ENCODE measurements at places on chromosomes 2 and 18.

GRCh38 chr18:36265015-36265414 lies 32.5 kb upstream of the FHOD3 start:
- peak overlapping the region; percentile 49 for H3K27ac ChIP-seq
- H3K27me3 ChIP-seq: no peaks in the 10 kb centered on the region

GRCh38 chr2:238053191-238053776 lies 7.5 kb upstream of the SCLY start:
- H3K4me1 ChIP-seq: no peaks in the 10 kb centered on the region
- peaks cover 14% of the 10 kb centered on the region for H3K27me3 ChIP-seq
- H3K27ac ChIP-seq: no peak overlapping the region
- no peaks in the 10 kb centered on the region for H3K36me3 ChIP-seq

DNA sequence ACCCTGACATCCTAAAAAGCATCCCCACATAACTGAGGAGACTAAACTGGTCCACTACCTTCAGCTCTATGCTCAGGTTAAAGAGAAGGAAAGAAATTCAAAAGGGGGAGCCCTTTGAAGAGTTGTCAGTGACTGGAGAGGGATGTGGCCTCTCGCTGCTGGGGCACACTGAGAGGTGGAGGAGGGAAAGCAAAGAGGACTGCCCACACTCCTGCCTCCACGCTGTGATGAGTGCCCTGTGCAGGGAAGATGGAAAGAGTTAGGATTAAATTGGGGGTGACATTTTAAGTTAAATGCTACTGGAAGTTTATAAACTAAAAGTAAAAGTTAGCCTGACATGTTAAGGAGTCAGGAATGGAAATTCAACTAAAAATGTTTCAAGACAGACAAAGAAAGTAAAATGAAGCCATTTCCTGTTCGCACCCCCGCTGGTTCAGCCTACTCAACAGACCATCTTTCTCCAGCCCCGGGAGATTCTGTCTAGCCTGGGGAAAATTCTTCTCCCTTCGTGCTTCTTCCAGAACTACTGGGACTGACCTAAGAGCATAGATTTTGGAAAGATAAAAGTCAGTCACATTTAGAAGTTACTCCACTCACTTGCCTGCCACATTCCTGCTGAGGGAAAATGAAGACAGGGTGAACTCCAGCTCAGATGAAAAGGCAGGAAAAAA lies 17.8 kb upstream of the INO80C start:
- H3K4me1 ChIP-seq: peaks cover 32% of the 10 kb centered on the region
- H3K27me3 ChIP-seq: no peaks in the 10 kb centered on the region
- DNase-seq: no peak

GRCh38 chr18:985212-985661 lies 80.6 kb downstream of the ADCYAP1 start:
- H3K27ac ChIP-seq: no peak overlapping the region
- H3K4me1 ChIP-seq: no peaks in the 10 kb centered on the region
- DNase-seq: no peak

GRCh38 chr2:46650556-46651001 lies 171.2 kb downstream of the TMEM247 start:
- no peak overlapping the region for H3K27ac ChIP-seq
- H3K36me3 ChIP-seq: no peaks in the 10 kb centered on the region
- H3K4me3 ChIP-seq: no peak overlapping the region
- H3K27me3 ChIP-seq: no peaks in the 10 kb centered on the region

- peaks cover 27% of the 10 kb centered on the region for H3K27me3 ChIP-seq
- H3K27ac ChIP-seq: no peak overlapping the region
- no peaks in the 10 kb centered on the region for H3K4me1 ChIP-seq
- peaks cover 3% of the 10 kb centered on the region for H3K36me3 ChIP-seq
- no peak overlapping the region for H3K4me3 ChIP-seq
- no peak for DNase-seq
These were observed 23.7 kb upstream of the MYO5B start for GRCh38 chr18:50218432-50219197.

GRCh38 chr2:110114831-110115255 lies 779 bp downstream of the MALL start:
- H3K36me3 ChIP-seq: peaks cover 3% of the 10 kb centered on the region
- peaks cover 13% of the 10 kb centered on the region for H3K4me1 ChIP-seq
- no peak overlapping the region for H3K27ac ChIP-seq
- DNase-seq: no peak
- peaks cover 93% of the 10 kb centered on the region for H3K27me3 ChIP-seq
- peak overlapping the region; percentile 55 for H3K4me3 ChIP-seq

GRCh38 chr2:190996338-190996946 lies 17.5 kb downstream of the STAT1 start:
- H3K4me1 ChIP-seq: no peaks in the 10 kb centered on the region
- no peak for DNase-seq
- no peaks in the 10 kb centered on the region for H3K27me3 ChIP-seq
- no peak overlapping the region for H3K27ac ChIP-seq
- H3K36me3 ChIP-seq: peaks cover 77% of the 10 kb centered on the region

GRCh38 chr2:99442837-99443236 lies 47.0 kb downstream of the REV1 start:
- H3K27ac ChIP-seq: no peak overlapping the region
- H3K27me3 ChIP-seq: no peaks in the 10 kb centered on the region
- H3K36me3 ChIP-seq: peaks cover 15% of the 10 kb centered on the region
- H3K4me3 ChIP-seq: no peak overlapping the region

DNA sequence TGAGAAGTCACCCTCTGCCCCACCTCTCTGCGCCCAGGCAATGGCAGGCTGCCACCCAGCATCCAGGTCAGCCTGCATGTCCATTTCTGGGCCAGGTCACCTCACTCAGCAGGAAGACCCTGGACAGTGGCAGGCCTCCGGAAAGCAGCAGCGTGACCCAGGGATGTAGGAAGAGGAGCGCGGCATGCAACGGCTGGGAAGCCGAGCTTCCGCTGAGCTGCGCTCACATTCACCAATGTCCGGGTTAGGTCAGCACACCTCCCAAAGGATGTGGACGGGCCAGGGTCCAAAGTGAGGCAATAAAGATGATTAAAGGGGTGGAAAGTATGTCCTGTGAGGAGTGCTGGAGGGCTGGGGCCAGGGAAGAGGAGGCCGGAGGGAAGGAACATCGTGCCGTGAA lies 174.5 kb downstream of the CTIF start:
- H3K27me3 ChIP-seq: peaks cover 22% of the 10 kb centered on the region

GRCh38 chr2:201262718-201263117 lies 2.4 kb downstream of the CASP8 start:
- H3K36me3 ChIP-seq: peaks cover 4% of the 10 kb centered on the region
- no peak overlapping the region for H3K4me3 ChIP-seq
- H3K27ac ChIP-seq: no peak overlapping the region
- H3K27me3 ChIP-seq: no peaks in the 10 kb centered on the region

GRCh38 chr2:170525566-170525900 lies 189.6 kb upstream of the SP5 start:
- peaks cover 28% of the 10 kb centered on the region for H3K4me1 ChIP-seq
- no peaks in the 10 kb centered on the region for H3K27me3 ChIP-seq
- peak overlapping the region; percentile 44 for H3K27ac ChIP-seq

- peaks cover 17% of the 10 kb centered on the region for H3K36me3 ChIP-seq
- DNase-seq: no peak
- H3K4me3 ChIP-seq: peak overlapping the region; percentile 85
- peak overlapping the region; percentile 92 for H3K27ac ChIP-seq
- H3K27me3 ChIP-seq: no peaks in the 10 kb centered on the region
These were observed 2.5 kb downstream of the MYCN start for GRCh38 chr2:15942711-15943345.

DNA sequence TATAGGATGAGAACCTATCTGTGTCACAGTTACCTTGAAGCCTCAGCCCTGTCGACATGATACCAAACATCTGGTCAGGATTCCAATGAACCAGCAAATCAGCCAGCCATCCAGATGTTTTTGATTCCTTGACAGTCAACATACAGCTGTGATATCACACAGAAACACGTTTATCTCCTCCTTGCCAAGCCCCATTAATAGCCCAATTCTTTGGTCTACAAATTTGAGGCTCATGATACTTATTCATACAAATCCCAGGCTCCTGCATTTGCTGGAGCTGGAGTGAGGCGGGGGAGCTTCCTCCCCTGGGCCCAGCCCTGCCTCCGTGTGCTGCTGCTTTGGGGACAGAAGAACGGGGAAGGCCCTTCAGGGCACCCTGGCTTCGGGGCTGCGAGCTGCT lies 611.6 kb upstream of the SALL3 start:
- H3K27ac ChIP-seq: no peak overlapping the region
- no peaks in the 10 kb centered on the region for H3K4me1 ChIP-seq
- no peak overlapping the region for H3K4me3 ChIP-seq
- peaks cover 16% of the 10 kb centered on the region for H3K27me3 ChIP-seq
- H3K36me3 ChIP-seq: no peaks in the 10 kb centered on the region

- H3K4me3 ChIP-seq: no peak overlapping the region
- DNase-seq: no peak
- H3K4me1 ChIP-seq: peaks cover 4% of the 10 kb centered on the region
These were observed 18.1 kb upstream of the MGAT4A start for GRCh38 chr2:98749066-98749450.

- no peak for DNase-seq
- H3K27me3 ChIP-seq: no peaks in the 10 kb centered on the region
These were observed 159.0 kb upstream of the SETBP1 start for GRCh38 chr18:44521668-44522022.

DNA sequence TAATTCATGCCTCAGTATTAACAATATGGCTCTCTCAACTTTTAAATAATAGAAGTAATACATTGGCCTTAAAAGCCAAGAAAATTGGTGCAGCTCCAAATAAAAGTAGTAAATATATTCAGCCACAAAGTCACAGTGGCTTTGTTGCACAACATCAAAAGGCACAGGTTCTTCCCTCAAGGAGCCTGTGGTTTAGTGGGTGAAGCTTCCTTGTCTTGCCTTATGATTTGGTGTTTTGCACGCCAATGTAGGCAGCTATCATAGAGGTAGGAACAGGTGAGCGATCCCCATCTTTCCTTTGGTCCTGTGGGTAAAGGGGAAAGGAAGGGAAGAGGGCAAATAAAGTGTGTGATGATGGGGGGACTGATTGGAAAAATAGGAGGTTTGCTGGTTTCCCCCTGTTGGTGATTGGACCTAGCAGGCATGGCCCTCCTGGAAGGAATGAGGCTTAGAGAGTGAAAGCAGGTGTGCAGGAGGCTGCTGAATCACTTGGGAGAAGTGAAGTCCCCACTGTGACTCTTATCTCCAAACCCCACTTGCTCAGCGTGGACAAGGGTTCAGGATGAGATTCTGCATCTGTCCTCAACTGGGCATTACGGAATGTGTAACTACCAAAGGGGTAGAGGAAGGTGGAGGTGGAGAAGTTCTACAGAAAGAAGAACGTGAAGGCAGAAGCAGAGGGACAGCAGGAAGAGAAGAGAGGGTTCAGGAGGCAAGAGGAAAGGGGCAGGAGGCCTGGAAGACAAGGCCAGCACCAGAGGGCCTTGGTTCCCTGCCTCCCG lies 20.1 kb upstream of the TNP1 start:
- DNase-seq: no peak
- no peak overlapping the region for H3K4me3 ChIP-seq
- peaks cover 7% of the 10 kb centered on the region for H3K4me1 ChIP-seq
- H3K27ac ChIP-seq: no peak overlapping the region
- H3K27me3 ChIP-seq: no peaks in the 10 kb centered on the region

- no peaks in the 10 kb centered on the region for H3K27me3 ChIP-seq
- H3K36me3 ChIP-seq: no peaks in the 10 kb centered on the region
- no peaks in the 10 kb centered on the region for H3K4me1 ChIP-seq
- no peak overlapping the region for H3K4me3 ChIP-seq
- H3K27ac ChIP-seq: no peak overlapping the region
- DNase-seq: no peak
These were observed 36.5 kb upstream of the CDH19 start for GRCh38 chr18:66640431-66640830.

- H3K36me3 ChIP-seq: no peaks in the 10 kb centered on the region
- no peak overlapping the region for H3K27ac ChIP-seq
- H3K4me3 ChIP-seq: no peak overlapping the region
- H3K27me3 ChIP-seq: peaks cover 98% of the 10 kb centered on the region
- DNase-seq: no peak
These were observed 31.9 kb upstream of the ATP6V1B1 start for GRCh38 chr2:70903641-70904340.

GRCh38 chr2:240642061-240642805 lies 17.0 kb downstream of the GPR35 start:
- no peaks in the 10 kb centered on the region for H3K36me3 ChIP-seq
- peaks cover 64% of the 10 kb centered on the region for H3K27me3 ChIP-seq
- H3K4me1 ChIP-seq: no peaks in the 10 kb centered on the region
- H3K27ac ChIP-seq: no peak overlapping the region
- DNase-seq: peak; percentile 34
- no peak overlapping the region for H3K4me3 ChIP-seq

DNA sequence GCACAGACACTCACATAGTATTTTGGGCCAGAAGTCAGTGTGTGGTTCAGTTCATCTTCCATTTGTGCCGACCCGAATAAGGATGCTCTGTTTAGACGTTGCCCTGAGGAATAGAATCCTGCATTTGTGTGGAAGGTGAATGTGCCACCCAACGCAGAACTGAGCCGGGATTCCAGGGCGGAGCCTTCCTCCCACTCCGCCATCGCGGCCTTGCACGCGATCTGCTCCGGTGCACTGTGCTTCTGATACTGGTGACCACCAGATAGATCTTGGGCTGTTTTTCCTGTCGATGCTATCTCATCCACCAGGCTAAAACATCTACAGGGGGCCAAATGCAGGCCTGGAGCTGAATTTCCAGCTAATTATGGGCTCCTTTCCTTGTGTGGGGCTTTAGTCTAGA lies 29.6 kb upstream of the SNTG2 start:
- H3K4me1 ChIP-seq: peaks cover 11% of the 10 kb centered on the region
- H3K36me3 ChIP-seq: no peaks in the 10 kb centered on the region
- peaks cover 36% of the 10 kb centered on the region for H3K27me3 ChIP-seq
- no peak overlapping the region for H3K4me3 ChIP-seq
- no peak for DNase-seq
- H3K27ac ChIP-seq: no peak overlapping the region

GRCh38 chr2:219983836-219984235 lies 356.4 kb downstream of the SLC4A3 start:
- peaks cover under 1% of the 10 kb centered on the region for H3K4me1 ChIP-seq
- DNase-seq: no peak
- H3K27ac ChIP-seq: peak overlapping the region; percentile 8
- H3K36me3 ChIP-seq: no peaks in the 10 kb centered on the region
- H3K27me3 ChIP-seq: no peaks in the 10 kb centered on the region

- no peak for DNase-seq
- H3K4me1 ChIP-seq: peaks cover 14% of the 10 kb centered on the region
- H3K4me3 ChIP-seq: no peak overlapping the region
- peaks cover 1% of the 10 kb centered on the region for H3K36me3 ChIP-seq
- H3K27me3 ChIP-seq: no peaks in the 10 kb centered on the region
- no peak overlapping the region for H3K27ac ChIP-seq
These were observed 28.0 kb downstream of the HDAC4 start for GRCh38 chr2:239372835-239373234.

DNA sequence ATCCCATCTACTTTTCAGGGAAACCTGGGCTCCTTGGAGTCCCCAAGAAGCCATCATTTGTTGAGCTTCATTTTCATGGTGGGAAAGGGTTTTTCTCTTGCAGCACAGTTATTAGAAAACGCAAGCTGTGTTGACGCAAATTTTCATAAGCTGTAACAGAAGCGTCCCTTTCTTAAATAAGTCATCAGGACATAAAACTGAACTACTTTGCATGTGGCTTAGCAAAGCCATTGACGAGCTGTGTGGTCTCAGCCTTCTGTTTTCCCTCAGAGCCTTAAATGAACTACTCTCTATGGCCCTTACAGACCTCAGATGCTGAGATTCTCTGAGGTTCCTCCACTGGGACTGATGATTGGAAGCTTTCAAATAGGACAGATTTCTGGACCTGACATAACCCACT lies 85.1 kb downstream of the ARL4C start:
- peaks cover 33% of the 10 kb centered on the region for H3K4me1 ChIP-seq
- H3K36me3 ChIP-seq: no peaks in the 10 kb centered on the region
- H3K27me3 ChIP-seq: no peaks in the 10 kb centered on the region
- H3K4me3 ChIP-seq: no peak overlapping the region

Measured in mesothelial cell of epicardium (in vitro differentiated cells).